8988T (cell line): ENCODE measurements at places on chromosomes 12 and 14.

DNA sequence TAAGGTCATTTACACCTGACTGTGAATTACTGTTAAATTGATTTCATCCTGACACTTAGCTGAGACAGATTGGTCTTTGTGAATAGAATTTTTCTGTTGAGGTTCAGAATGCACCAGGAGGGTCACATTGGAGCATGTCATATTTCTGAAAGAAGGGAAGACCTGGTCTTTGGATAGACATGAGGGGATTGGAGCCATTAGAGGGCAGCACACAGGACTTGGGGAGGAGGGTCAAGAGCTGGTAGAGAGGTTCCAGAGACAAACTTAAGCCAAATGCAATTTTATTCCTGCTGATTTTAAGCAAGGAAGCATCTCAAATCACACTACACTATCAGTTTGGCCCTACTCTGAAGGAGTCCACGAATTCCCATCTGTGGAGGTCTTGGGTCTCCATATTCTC, 41.1 kb downstream of the GUCY2C start:
- DNase-seq: no peak

DNA sequence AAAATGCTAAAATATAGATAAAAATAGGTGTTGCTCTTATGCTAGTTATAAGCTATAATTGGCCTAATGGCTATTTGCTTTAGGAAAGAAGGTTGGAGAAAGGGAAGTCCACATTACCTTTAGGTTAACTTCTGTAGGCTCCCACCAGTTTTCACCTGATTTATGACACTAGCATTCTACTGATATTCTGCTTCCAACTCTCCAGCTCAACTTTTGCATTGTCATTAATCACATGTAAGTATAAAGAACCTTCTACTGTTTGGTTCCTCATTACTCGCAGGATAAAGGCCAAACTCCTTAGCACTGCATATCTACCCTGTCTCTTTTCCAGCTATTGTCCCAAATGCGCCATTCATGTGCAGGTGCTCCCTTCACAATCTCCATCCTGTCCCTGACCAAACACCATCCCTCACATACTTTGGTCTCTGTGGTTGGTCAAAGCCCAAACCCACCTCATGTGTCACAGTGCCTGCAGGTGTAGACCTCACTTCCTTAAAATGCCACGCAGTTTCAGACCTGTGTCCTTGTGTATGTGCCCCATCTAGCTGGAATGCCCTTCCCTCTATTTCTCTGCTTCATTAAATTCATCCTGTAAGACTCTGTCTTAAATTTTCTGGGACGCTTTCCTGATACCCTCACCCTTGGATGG, 3.3 kb downstream of the DDHD1 start:
- DNase-seq: no peak

- DNase-seq: no peak
Observed at GRCh38 chr12:9698681-9699080, 29.2 kb downstream of the CLEC2D start.

DNA sequence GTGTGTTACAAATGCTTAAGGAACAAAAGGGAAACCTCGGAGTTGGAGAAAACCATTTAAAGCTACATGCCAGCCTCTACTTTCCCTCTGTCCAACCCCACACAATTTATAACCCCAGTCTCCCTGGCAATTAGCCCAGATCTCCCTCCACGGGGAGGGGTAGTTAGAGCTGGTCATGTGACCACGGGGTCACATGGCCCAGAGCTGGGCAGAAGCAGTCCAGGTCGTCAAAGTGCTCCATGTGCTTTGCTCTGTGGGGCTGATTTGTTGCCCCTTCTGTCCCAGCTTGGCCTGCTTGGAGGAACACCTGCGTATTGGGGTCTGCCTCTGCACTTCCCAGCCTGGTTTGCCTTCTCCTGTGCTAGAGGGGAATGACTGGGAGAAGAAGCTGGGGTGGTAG, 219.1 kb downstream of the RBM19 start:
- no peak for DNase-seq

DNA sequence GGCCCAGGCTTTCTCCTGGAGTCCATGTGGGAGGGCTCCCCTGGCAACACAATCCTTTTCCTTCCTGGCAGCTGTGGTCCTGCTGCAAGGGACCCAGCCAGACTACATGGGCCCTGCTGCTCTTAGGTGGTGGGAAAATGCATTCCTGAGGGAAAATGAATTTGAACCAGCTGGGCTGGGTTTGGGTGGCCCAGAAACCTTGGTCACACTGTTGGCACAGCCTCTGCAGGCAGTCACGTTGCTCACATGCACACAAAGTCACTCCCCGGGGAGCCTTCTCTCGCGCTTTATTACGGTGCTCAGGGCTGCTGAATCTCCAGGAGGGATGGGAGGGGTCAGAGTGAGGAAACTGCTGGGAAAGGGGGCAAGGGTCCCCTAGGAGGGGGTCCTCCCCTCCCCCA, 17.2 kb downstream of the PLEKHG3 start:
- no peak for DNase-seq

DNA sequence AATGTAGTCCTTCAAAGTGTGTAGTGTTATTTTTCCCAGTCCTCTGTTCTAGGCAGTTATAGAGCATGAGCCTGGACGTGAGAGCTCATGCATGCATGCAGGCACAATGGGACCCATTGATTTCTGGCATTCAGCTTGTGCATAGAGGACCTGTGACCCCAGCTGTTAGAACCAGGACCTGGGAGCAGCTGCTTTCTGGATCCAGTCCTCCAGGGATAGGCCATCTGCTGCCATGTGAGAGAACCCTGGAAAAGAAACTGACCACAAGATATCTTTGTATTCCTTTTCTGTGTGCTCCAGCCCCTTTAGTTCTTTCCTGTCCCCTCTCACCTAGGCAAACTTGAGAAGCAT, 76.9 kb downstream of the SUSD6 start:
- no peak for DNase-seq

DNA sequence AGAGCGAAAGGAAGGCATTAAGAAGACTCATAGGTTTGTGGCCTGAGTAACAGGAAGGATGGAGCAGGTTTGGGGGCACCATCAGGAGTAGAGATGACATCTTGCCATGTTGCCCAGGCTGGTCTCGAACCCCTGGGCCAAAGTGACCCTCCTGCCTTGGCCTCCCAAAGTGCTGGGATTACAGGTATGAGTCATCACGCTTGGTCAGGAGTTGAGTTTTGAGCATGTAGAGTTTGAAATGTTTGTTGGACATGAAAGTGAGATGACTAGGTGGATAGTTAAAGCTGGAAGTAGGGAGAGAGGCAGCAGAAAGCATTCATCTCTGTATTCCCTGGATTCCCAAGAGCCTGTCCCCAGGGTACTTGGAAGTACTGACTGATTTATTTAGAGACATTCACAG, 112.6 kb downstream of the ERC1 start:
- DNase-seq: no peak

GRCh38 chr14:76761960-76762410, 717 bp downstream of the VASH1 start:
- DNase-seq: no peak

GRCh38 chr14:44912041-44912869, 49.5 kb downstream of the KLHL28 start:
- DNase-seq: no peak

GRCh38 chr12:113861708-113862312, 104.3 kb downstream of the RBM19 start:
- no peak for DNase-seq

DNA sequence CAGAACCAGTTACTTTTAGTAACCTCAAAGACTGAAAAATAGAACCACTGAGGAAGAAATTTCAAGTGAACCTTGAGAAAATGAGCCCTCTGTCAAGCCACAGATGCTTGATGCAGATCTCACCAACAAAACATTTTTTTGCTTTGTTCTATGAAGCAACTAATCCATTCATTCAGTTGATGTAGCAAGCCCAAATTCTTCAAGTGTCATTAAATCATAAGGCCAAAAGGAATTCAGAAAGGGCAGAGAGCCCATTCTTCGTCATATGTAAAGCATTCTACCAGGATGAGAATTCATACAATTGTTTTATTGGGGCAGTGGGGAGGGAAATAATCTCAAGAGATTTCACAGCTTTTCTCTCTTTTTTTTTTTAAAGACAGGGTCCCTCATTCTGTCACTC, 218.0 kb upstream of the RGS6 start:
- no peak for DNase-seq
